OCI-M1 (cell line): ENCODE measurements at places on chromosomes 4 and X.

- peak; percentile 95 for DNase-seq
These were observed 28.2 kb downstream of the SULT1E1 start for GRCh38 chr4:69831646-69832325.

- DNase-seq, result no peak
These were observed 127.2 kb downstream of the FNIP2 start for GRCh38 chr4:158895797-158896576.

GRCh38 chrX:100477958-100478357 is 67.9 kb upstream of the PCDH19 start:
- DNase-seq, result no peak

- DNase-seq, result peak; percentile 77
These were observed 559.1 kb downstream of the FSTL5 start for GRCh38 chr4:161604516-161605300.

- peak; percentile 34 for DNase-seq
These were observed 36.9 kb downstream of the ANKRD17 start for GRCh38 chr4:73221734-73222133.

DNA sequence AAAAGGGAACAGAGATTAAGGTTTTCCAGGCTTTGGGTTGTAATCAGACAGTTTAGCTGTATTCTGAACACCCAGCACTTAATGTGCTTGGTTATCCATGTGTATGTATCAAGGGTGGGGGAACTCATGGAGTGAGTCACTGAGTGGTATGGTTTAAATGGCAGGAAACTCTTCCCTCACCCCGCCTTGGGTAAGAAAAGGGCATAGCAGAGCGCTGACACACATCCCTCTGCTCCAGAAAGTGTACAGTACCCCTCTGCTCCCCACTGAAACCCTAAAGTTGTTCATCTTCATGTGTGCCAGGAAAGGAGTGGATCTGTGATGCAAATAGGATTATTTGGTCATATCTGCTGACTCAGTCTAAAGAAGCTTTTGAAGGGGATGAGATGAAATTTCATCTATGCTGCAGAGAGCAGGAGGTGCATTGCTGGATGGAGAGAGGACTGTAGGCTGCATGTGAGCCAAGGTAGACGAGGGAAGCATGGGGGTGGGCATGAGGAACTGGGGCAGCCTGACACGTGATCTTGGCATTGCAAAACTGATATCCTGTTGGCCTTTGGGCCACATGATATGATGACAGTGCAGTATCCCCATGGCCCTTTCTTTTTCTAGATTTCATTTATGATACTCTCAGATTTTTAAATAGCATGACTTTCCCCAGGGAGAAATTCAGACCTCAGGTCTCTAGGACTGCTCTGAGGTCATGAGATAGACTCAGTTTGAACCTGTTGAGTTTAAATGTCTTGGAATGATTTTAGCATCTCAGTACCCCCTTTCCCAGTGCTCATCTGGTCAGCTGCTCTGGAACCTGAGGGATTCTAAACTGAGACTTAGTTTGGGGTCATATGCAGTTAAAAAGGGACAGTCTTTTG is 84.8 kb downstream of the TMEM164 start:
- DNase-seq, result peak; percentile 66

DNA sequence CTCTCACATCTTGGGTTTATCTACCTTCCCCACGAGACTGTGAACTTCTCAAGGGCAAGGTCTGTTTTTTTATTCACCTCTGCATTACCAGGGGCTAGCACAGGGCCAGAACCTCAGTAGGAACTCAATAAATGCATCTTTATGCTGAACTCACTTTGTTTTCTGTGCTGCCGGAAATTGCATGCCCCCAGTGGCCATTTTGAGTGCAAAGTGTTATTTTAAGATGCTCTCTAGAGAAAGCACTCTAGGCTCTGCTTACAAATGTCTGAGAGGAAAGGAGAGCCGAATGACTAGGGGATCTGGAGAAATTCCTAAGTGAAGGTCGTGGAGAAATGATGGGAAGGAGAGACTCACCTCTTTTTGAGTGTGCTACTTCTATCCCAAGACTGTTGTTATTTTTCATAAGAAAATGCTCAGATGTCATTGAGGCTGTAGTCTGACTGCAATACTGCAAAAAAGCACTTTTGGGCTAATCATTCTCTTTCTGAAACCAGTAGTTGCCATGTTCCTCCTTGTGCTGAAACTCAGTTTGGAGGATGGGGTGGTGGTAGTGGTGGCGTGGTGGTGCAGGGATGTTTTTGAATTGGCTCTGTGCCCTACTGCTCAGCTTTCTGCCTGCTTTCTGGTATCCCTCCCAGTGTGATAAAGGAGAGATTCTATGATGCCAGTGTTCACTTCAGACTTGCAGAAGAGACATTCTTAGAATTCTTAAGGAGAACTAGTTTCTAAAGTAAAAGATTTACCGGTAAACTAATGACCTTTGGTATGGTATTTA is 41.3 kb downstream of the DOCK11 start:
- peak; percentile 64 for DNase-seq

DNA sequence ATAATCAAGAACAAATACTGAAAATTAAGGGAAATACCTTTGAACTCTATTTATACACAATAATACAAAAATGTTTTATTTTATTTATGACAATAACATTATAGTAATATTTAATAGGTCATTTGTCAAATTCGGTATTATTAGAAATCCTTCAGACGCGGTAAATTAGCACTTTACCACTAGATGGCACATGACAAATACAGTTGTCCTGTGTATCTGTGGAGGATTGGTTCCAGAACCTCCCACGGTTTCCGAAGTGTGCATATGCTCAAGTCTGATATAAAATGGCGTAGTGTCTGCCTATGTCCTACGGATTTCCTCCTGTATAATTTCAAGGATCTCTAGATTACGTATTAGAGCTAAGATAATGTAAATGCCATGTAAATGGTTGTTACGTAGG is 8.1 kb upstream of the LINC00632 start:
- DNase-seq, result peak; percentile 41

DNA sequence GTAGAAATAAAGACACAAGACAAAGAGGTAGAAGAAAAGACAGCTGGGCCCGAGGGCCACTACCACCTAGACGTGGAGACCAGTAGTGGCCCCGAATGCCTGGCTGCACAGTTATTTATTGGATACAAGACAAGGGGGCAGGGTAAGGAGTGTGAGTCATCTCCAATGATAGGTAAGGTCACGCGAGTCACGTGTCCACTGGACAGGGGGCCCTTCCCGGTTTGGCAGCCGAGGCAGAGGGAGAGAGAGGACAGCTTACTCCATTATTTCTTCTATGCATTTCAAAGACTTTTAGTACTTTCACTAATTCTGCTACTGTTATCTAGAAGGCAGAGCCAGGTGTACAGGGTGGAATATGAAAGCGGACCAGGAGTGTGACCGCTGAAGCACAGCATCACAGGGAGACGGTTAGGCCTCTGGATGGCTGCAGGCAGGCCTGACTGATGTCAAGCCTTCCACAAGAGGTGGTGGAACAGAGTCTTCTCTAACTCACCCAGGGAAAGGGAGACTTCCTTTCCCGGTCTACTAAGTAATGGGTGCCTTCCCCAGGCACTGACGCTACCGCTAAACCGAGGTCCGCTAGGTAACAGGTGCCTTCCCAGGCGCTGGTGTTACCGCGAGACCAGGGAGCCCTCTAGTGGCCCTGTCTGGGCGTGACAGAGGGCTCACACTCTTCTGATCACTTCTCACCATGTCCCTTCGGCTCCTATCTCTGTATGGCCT is 44.9 kb downstream of the ZBTB49 start:
- DNase-seq, result peak; percentile 84

- no peak for DNase-seq
These were observed 304.5 kb downstream of the CBLL2 start for GRCh38 chrX:22577181-22577580.
